ENCODE measurements at places on chromosomes 5 and 9. TPM values are rescaled to one million over a fixed set of nuclear protein-coding genes. Genes with fewer than 3 reads are reported as not detected.
A peak's percentile ranks its signal among the peaks of the same experiment; 100 is the strongest.

DNA sequence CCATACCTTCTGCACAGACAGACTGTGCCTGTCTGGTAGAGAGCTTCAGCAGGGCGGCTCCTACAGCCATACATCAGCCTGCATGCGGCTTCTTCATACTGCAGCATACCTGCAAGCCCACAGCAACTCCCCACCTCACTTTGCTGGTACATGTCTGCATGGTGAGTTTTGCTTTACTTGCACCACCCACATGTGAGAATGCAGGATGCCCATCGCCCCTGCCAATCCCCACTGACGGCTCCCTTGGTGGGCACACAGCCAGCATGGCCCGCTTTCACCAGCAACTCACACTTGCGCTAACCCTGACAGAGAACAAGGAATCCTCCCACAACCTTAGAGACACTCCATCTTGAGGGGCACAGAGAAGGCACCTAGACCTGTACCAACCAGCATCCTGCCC, 114.9 kb downstream of the DTWD2 start:
- H3K27ac ChIP-seq: no peak overlapping the region
- no peak overlapping the region for H3K4me3 ChIP-seq
- H3K27me3 ChIP-seq: no peaks in the 10 kb centered on the region
- peaks cover 7% of the 10 kb centered on the region for H3K36me3 ChIP-seq
- ATAC-seq: no peak
- peaks cover 4% of the 10 kb centered on the region for H3K4me1 ChIP-seq

DNA sequence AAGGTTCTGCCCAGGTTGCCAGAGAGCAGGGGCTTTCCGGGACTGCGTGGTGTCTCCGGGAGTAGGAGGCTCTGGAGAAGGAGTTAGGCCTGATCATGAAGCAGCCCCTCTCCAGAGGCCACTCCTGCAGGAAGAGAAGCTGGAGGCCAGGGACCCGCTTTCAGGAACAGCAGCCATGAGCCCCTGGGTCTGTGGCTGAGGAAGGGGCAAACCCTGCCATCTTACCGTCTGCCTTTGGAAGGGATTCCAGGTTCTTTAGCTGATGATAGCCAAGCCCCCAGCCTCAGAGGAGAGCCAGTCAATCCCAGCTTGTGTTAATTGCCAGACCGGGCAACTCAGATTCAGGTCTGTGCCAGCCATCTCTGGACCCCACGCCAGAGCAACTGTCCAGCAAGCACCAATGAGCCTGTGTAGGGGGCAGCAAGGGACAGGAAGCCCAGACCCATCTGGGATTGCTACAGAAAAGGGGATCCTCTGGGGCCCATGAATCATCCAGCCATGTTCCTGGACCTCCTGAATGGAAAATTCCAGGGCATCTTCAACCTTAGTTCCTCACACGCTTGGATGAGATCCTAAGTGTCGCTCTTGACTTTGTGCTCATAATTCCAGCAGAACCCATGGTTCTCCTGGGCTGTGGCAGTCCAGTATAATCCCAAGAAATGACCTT, 42.7 kb upstream of the MVB12B start:
- H3K27me3 ChIP-seq: peaks cover 12% of the 10 kb centered on the region
- H3K36me3 ChIP-seq: no peaks in the 10 kb centered on the region
- no peak overlapping the region for H3K4me3 ChIP-seq
- H3K4me1 ChIP-seq: no peaks in the 10 kb centered on the region
- no peak overlapping the region for H3K27ac ChIP-seq

DNA sequence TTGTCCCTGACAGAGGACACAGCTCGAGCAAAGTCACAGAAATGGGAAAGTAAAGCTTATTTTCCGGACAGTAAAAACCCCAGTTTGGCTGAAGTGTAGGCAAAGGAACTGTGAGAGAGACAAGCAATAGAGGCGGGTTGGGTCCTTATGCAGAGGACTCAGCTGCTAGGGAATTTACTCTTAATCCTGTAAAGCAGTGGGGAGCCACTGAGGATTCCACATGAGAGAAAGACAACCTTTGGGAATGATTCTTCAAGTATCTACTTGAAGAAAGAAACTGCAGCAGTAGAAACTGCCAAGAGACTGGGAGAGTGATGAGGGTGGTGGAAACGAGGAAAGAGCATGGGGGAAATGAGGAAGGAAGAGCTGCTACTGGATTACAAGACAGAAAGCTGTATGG, 20.2 kb downstream of the ASTN2 start:
- no peaks in the 10 kb centered on the region for H3K4me1 ChIP-seq
- no peaks in the 10 kb centered on the region for H3K36me3 ChIP-seq

DNA sequence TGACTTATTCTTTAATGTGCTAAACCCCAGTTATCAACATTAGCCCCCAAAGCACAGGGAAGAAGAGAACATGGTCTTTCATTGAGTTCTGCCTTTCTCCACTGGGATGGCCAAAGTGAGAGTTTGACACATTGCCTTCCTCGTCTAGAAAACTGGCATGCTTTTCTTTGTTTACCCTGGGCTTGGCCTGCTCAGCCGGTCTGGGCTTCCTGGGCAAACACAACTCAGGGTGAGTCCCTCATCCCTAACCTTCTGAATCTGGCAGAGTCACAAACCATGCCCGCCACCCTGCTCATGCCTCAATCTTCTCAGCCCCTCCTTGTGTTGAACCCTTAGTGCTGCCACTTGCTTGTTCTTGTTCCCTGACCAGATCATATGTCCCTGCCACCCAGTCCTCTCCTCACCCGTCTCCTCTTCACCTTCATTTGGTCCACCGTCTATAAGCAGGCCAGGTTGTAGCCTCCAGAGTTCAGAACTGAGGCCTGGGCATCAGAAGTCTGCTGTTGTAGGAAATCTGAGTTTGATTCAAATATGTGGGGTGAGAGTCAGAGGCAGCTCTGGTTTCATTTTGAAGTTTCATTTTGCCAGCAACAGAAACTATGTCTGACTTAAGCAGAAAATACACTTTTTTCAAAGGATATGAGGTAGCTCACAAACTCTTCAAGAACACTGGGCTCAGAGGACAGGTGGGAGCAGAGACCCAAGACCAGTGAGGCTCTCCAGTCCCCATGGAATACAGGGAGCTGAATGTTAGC, 217.6 kb downstream of the NDUFS4 start:
- ATAC-seq: peak; percentile 26
- peaks cover 5% of the 10 kb centered on the region for H3K27me3 ChIP-seq
- H3K36me3 ChIP-seq: no peaks in the 10 kb centered on the region
- H3K27ac ChIP-seq: no peak overlapping the region

- peaks cover 9% of the 10 kb centered on the region for H3K27me3 ChIP-seq
- no peaks in the 10 kb centered on the region for H3K4me1 ChIP-seq
- H3K36me3 ChIP-seq: no peaks in the 10 kb centered on the region
- no peak for ATAC-seq
Observed at GRCh38 chr9:88503845-88504764, 30.9 kb upstream of the NXNL2 start.

GRCh38 chr9:114285166-114285867, 37.6 kb upstream of the ORM1 start:
- H3K4me1 ChIP-seq: no peaks in the 10 kb centered on the region
- no peak overlapping the region for H3K27ac ChIP-seq
- no peak for ATAC-seq
- H3K27me3 ChIP-seq: no peaks in the 10 kb centered on the region

DNA sequence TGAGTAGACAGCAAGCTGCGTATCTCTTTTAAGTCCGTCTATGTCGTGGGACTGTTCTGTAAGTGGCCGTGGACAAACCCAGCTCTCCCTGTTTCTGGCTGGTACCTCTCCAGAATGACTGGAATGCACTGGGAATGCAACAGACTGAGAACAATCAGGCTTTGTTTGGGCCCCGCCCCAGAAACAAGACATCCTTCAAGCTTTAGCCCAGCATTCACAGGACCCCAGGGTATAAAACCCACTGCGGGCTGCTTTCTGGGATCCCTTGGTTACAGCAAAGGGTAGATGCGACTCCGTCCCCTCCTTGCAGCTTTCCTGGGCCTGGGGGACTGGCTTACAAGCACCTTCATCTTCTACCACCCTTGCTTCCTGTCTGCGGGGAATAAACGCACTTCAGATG, 45.6 kb upstream of the SPTLC1 start:
- H3K27me3 ChIP-seq: peaks cover 41% of the 10 kb centered on the region
- H3K4me1 ChIP-seq: no peaks in the 10 kb centered on the region
- H3K36me3 ChIP-seq: no peaks in the 10 kb centered on the region
- no peak overlapping the region for H3K27ac ChIP-seq
- no peak overlapping the region for H3K4me3 ChIP-seq

- no peak for ATAC-seq
Observed at GRCh38 chr5:138645778-138646575, 70.8 kb upstream of the HSPA9 start.

- no peak overlapping the region for H3K27ac ChIP-seq
- no peak overlapping the region for H3K4me3 ChIP-seq
- no peaks in the 10 kb centered on the region for H3K36me3 ChIP-seq
- ATAC-seq: no peak
- H3K27me3 ChIP-seq: peaks cover 8% of the 10 kb centered on the region
- no peaks in the 10 kb centered on the region for H3K4me1 ChIP-seq
Observed at GRCh38 chr5:155064580-155064979, 51.0 kb downstream of the KIF4B start.

GRCh38 chr5:95723632-95724369, 7.3 kb upstream of the RHOBTB3 start:
- H3K27me3 ChIP-seq: no peaks in the 10 kb centered on the region
- no peaks in the 10 kb centered on the region for H3K36me3 ChIP-seq
- no peak overlapping the region for H3K4me3 ChIP-seq
- H3K4me1 ChIP-seq: no peaks in the 10 kb centered on the region
- ATAC-seq: no peak

- H3K4me1 ChIP-seq: no peaks in the 10 kb centered on the region
- peak; percentile 31 for ATAC-seq
- H3K27me3 ChIP-seq: peaks cover 47% of the 10 kb centered on the region
- no peak overlapping the region for H3K4me3 ChIP-seq
- no peaks in the 10 kb centered on the region for H3K36me3 ChIP-seq
- no peak overlapping the region for H3K27ac ChIP-seq
Observed at GRCh38 chr5:146363161-146363874, 24.7 kb downstream of the POU4F3 start.

DNA sequence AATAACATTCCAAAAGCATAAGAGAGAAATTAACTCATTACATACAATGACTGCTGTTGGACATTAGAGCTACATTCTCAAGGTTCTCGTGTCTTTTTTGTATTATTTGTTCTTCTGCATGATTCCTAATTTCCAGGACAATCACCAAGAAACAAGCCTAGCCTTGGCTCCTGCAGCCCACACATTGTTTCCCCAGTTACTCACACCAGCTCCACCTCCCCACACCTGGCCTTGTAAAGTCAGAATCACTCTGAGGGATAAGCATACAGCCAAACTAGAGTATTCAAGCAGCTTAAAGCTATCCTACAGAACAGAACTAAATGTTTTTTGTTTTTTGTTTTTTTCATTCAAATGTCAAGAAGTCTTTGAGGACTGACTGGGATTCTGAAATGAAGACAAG, 189.2 kb downstream of the HINT1 start:
- no peak for ATAC-seq
- no peak overlapping the region for H3K27ac ChIP-seq
- H3K27me3 ChIP-seq: peaks cover 14% of the 10 kb centered on the region
- H3K36me3 ChIP-seq: no peaks in the 10 kb centered on the region
- no peaks in the 10 kb centered on the region for H3K4me1 ChIP-seq
- no peak overlapping the region for H3K4me3 ChIP-seq

- peaks cover under 1% of the 10 kb centered on the region for H3K4me1 ChIP-seq
- no peak overlapping the region for H3K4me3 ChIP-seq
- H3K27ac ChIP-seq: no peak overlapping the region
- H3K36me3 ChIP-seq: no peaks in the 10 kb centered on the region
- H3K27me3 ChIP-seq: no peaks in the 10 kb centered on the region
Observed at GRCh38 chr5:174448662-174449061, 275.7 kb upstream of the MSX2 start.

DNA sequence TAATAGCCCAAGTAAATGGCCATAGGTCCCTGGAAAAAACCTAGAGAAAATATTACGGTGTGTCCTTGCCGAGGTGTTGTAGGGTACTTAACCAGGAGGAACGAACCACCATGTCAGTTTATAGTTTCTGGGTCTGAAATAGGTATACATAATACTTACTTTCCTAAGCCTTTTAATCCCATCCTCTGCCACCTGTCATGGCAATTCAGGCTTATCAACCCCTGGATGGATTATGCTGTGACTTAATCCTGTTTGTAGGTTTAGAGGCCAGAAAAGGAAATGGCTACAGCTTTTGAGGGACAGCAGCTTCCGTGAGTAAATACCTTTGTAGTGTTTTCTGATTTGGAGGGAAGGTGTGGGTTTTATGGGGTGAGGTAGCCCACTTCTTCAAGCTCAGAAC, 89.1 kb upstream of the PTPRD start:
- H3K27me3 ChIP-seq: no peaks in the 10 kb centered on the region
- no peaks in the 10 kb centered on the region for H3K4me1 ChIP-seq
- no peaks in the 10 kb centered on the region for H3K36me3 ChIP-seq
- H3K27ac ChIP-seq: no peak overlapping the region
- no peak for ATAC-seq

GRCh38 chr5:64040490-64040889, 78.2 kb upstream of the HTR1A start:
- no peaks in the 10 kb centered on the region for H3K27me3 ChIP-seq
- H3K4me3 ChIP-seq: no peak overlapping the region
- H3K27ac ChIP-seq: no peak overlapping the region
- no peak for ATAC-seq

The RNF208 gene
- total RNA-seq: 7.4 TPM

The FBXW11 gene
- total RNA-seq: 48.1 TPM

The CNTNAP3B gene
- total RNA-seq: not detected

The C9orf153 gene
- 1.0 TPM for total RNA-seq
